ENCODE measurements at places on chromosomes 5 and 9.

DNA sequence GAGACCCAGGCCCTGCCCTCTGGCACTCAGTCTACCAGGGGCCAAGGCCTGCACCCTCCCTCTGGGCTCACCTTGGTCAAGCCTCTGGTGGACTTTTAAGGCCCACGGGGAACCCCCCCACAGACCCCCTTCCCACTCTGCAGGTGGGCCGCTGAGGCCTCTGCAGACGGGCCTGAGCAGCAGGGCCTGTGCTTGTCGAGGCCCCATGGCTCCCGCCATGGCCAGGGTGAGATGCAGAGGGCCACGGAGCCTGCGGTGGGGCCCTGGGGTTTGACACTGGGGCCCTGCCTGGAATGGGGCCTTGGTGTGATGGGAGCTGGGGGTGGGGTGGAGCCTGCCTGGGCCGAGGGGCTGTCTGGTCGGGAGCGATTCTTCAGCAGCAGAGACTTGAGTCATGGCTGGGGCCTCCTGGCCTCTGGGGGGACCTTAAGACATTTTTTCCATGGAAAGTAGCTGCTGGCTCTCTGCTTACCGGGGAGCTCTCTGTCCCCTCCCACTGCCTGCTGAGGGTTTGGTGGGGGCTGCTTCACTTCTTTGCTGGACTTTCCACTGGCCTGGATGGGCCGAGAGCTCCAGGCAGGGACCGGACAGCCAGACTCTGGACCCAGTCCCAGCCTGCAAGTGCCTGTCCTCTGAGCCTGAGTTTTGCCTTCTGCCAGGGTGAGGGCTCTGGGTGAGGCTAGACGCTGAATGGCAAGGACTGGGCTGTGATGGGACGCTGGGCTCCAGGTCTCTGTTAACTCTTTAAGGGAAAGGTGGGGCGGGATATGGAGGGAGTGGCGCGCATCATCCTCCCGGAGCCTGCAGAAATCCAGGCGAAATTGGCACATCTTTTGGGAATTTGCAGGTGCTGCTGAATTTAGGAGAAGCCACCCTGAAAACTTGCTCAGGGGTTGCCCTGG lies 132.2 kb downstream of the RXRA start:
- no peak for DNase-seq

GRCh38 chr5:150081541-150082283 lies 4.6 kb downstream of the CSF1R start:
- DNase-seq: no peak

DNA sequence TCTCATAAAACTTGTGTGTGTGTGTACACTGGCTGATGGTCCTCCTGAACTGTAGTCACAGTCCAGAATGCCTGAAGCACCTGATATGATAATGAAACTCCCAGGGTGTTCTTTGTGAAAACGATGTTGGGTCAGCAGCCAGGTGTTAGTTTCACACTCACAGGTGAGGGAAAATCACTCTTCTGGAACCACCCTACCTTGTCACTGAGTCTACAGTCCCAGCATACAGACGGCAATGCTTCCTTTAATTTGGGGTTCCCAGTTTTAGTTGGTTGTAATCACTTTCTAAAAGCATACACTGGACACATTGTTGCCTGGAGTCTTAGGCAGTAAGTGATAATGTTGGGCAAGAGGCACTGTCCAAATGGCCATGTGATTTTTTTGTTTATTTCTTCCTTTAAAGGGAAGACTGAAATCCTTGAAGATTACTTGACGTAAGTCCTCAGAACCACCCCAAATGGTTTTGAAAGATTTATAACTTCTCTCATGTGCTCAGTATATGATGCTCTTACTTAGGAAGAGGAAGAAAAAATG lies 18.2 kb upstream of the MGAT1 start:
- no peak for DNase-seq

- DNase-seq: peak; percentile 72
Measured at GRCh38 chr5:71887680-71888079, 168.6 kb downstream of the CARTPT start.

- no peak for DNase-seq
Measured at GRCh38 chr5:106860398-106861044, 810.2 kb downstream of the EFNA5 start.

DNA sequence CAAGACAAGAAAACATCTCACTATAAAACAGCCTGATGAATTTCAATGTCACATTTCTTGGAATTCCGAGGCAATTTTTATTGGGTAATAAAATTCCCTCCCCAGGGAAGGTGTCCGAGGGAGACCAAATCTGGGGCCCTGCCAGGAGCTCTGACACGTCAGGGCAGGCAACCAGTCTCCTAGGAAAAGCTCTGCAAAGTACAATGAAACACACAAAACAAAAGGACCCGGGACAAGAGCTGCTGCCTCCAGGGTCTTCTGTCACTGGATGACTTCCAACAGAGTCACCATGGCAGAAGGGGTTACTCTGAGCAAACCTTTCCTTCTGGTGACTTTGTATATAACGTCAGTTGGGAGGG lies 50.8 kb downstream of the SAXO1 start:
- DNase-seq: no peak

DNA sequence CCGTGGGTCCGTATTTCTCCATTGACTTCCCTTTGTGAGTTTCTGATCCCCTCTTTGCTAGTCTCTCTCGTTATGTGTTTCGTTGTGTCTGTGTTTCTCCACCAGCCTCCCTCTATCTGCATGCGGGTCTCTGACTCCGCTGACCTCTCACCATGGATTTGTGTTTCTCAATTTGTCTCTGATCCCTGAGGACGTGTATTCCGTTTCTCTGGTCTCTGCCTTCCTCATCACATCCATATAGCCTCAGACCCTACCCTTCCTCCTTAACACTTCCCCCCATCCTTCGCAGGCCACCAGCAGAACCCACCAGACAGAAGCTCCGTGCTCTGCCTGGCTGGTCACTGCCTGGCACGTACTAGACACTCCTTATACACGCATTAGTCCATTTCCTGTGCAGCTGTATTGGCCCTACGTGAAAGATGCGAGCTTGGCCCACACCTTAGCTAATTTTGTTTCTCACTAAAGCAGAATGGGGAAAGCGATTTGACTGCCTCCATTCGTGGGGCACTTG lies 631 bp downstream of the B4GALT7 start:
- DNase-seq: no peak

GRCh38 chr5:38450627-38451026 lies 105.8 kb downstream of the LIFR start:
- no peak for DNase-seq

- DNase-seq: no peak
Measured at GRCh38 chr9:133419005-133419404, 1.2 kb upstream of the REXO4 start.

- no peak for DNase-seq
Measured at GRCh38 chr9:24451346-24451745, 94.4 kb downstream of the IZUMO3 start.

- no peak for DNase-seq
Measured at GRCh38 chr9:73441223-73441622, 289.6 kb downstream of the ANXA1 start.

DNA sequence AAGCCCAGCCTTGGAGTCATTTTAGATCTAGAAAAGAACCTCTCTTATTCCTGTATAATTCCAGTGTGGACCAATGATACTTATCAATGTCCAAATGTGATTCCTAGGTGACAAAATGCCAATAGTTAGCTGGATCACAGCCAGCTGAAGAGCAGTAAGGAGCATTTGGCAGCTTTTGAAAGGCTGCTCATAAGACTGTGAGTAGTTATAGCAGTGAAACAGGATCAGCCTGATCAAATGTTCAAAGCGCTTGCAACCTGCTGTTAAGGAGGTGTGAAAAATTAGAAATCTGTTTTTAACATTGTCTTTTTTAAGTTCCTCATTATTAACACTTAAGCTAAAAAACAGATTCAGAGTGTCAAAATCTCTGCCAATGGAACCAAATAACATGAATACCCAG lies 85.1 kb downstream of the SSBP2 start:
- DNase-seq: no peak

DNA sequence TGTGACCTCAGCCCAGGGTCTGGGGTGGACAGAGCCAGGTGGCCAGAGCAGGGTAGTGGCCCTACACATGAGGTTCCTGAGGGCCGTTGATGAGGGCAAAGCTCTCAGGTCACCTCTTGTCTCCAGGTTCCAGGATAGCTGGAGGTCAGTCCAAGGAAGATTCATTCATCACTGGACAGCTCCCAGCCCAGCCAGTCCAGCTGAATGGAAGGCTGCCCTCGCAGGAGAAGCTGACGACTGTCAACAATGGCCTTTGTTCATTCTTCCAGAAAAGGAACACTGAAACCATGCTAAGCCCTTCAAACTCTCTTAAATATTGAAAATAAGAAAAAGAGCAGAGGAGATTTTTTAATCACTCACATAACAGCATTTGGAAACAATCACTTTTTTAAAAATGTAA lies 169.7 kb upstream of the TBCA start:
- DNase-seq: no peak

- DNase-seq: no peak
Measured at GRCh38 chr9:4114569-4115505, 185.0 kb downstream of the GLIS3 start.

- DNase-seq: no peak
Measured at GRCh38 chr5:83729362-83729761, 8.7 kb upstream of the HAPLN1 start.

DNA sequence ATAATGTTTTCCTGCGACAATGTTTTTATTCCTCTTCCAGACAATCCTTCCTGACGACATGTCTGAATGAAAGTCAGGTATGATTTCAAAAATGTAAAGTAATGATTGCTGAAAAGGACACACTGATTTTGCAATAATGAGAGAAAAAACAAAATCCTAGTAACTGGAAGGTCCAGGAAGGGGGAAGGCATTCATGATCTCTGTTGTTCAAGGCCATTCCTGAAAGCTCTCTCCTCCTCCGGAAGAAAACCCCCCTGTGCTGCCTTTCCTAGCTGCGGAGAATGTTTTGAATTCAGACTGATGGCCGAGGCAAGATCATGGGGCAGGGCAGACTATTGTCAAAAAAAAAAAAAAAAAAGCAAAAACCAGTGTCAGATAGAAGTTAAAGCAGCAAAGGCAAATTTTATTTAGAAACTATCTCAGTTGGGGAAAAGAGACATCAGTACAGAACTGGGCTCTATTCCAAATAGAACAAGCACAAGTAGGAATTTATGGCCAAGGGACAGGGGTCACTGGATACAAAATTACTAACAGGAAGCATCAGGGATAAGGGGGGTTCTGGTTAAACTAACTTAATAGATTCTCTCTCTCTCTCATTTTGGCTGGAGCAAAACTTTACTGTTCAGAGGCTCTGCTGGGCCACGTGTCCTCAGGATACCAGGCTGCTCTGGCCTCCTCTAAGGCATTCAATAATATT lies 36.5 kb upstream of the CTSV start:
- no peak for DNase-seq

DNA sequence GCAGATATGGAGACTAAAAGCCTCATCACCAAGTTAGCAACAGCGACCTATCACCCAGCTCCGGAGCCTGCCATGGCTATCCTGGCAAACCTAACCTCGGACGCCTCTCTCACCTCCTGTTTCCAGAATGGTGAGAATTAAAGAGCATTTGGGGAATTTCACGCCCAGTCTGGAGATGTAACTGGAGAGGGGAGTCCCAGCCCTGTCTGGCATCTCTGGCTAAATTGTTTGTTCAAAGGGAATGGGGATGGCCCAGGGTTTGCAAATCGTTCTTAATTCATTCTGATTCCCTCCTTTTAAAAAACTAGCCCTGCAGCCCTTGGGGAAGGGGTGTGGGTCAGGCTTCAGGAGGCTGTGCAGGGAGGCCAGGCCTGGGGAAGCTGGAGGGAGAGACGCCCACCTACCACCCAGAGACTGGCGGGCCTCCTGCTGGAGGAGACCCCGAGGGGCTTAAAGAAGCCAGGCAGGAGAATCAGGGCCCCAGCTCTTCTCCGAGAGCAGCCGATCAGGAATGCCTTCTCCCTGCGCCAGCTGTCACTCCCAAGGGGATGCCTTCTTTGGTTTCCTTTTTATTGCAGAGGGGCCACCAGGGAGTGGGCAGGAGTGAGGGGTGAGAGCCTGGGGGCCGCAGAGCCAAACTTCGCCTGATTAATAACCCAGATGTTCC lies 964 bp upstream of the COL5A1 start:
- DNase-seq: no peak

Measured in activated CD4-positive, alpha-beta T cell treated with anti-CD3 and anti-CD28 coated beads, Interleukin-2, Interleukin-6, amounts not matched to agents 100 ng/mL and 50 ng/mL, durations not matched to agents 16 hours and 8 hours (primary cell).